ENCODE measurements at places on chromosomes 11 and 22. TPM values are rescaled to one million over a fixed set of nuclear protein-coding genes. Genes with fewer than 3 reads are reported as not detected.

SPON1 gene
- under 0.01 TPM for total RNA-seq

DBX1 gene
- total RNA-seq, result not detected

MUC5B gene
- not detected for total RNA-seq

CENPM gene
- total RNA-seq, result 5.4 TPM

SNRPD3 gene
- total RNA-seq, result 158 TPM

APOL4 gene
- total RNA-seq, result 5.0 TPM

ANKK1 gene
- not detected for total RNA-seq

ABCC8 gene
- total RNA-seq, result not detected
